ENCODE measurements at places on chromosomes 3 and 15.

DNA sequence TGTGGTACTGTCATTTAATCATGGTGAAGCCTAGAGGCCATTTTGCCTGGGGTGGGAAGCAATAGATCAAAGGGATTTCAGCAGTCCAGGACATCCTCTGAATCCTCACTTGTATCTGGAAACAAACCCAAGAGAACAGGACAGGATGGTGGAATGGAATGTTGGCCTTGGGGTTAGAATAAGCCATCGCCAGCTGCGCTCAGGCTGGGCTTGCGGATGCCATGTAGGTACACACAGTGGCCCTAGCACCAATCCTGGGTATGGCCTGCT, 76.5 kb upstream of the ALDH1A3 start:
- no peak for DNase-seq

GRCh38 chr3:103712320-103713008, 1277.6 kb downstream of the ZPLD1 start:
- peak; percentile 2 for DNase-seq

GRCh38 chr3:154728285-154728684, 298.3 kb upstream of the GPR149 start:
- no peak for DNase-seq

DNA sequence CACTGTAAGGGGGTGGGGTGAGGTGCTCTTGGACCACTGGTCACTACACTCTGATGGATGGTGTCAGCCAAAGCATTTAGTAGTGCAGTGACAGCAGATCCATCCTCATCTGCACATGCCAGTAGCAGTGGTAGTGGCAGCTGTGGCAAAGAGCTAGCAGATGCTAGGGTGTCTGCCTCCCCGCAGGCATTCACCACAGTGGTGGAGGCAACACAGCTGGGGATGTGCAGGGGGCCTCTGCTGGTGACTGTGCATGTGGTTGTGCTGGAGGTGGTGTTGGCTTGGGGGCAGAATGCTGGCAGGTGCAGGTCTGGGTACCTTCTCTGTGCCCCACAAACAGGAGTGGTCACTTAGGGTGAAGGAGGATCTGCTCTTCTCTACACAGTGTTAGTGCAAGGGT, 19.4 kb upstream of the DCUN1D1 start:
- DNase-seq: no peak

- DNase-seq: no peak
Measured at GRCh38 chr3:62201438-62202035, 171.8 kb downstream of the FEZF2 start.

GRCh38 chr3:119380697-119381096, 82.7 kb downstream of the TMEM39A start:
- no peak for DNase-seq

GRCh38 chr15:58699769-58700168, 49.7 kb downstream of the ADAM10 start:
- no peak for DNase-seq

- DNase-seq: no peak
Measured at GRCh38 chr3:17747174-17747889, 4.9 kb upstream of the TBC1D5 start.

DNA sequence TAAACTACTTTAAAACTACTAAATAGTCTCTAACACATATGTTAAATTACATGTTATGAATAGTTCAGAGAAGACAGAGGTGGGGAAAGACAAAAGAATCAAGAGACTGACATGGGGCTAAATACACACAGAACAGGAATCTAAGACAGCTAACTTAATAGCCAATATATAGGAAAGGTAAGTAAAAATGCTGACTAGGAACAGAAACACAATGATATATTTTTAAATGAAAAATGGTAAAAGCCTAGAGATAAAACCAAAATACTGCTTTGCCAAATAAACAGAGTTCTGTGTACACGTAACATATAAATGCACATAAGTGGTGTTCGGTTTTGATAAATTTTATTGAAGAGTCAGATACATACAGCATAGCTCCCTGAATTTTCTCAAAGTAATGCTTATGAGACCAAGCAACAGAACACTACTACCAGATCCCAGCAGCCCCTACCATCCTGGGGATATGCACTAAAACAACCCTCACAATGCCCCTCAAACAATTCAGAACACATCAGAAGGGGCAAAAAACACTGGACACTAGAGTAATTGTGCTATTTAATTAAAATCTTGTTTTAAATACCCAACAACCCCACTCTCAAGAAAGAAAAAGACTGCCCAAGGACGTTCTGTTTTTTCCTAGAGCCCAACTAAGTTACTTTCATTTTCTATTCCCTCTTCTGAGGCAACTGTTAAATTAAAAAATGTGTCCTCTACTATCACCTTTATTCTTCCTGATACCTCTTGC, 121.1 kb downstream of the ADAM10 start:
- DNase-seq: no peak

- DNase-seq: no peak
Measured at GRCh38 chr3:119700920-119701734, 1.7 kb upstream of the CFAP91 start.

- peak; percentile 62 for DNase-seq
Measured at GRCh38 chr3:36700537-36701248, 63.7 kb downstream of the DCLK3 start.

DNA sequence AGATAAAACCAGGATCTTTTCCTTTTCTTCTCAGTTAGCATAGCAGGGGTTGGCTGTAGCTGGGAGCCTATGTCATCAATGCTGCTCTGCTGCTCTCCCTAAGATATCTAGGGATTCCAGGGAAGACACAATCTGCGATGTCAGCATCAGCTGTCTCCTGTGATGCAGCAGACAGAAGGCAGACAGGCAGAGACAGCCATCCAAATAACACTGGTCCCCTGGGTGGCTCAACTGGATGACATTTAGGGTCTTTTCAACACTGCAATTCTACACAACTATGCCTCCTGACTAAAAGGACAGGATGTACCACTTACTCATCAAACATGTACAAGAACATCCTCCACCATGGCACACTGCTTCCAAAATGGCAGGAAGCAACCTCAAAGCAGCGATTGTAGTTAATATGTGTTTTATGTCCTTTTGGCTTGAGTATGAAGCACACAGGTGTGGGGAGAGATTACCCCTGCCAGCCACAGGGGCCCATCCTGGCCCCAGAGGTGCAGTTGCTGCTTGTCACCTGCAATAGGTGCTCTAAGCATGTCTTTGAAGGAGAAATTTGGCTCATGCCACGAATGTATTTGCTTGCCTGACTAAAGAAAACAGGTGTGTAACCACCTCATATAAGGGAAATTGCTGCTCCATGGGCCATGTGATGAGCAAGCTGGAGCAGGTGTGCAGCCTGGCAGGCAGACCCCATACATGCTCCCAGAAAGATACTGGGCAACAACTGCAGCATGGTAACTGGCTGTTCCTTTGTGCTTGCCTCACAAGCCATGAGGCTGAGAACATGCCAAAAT, 357.8 kb downstream of the VPS13C start:
- DNase-seq: no peak

DNA sequence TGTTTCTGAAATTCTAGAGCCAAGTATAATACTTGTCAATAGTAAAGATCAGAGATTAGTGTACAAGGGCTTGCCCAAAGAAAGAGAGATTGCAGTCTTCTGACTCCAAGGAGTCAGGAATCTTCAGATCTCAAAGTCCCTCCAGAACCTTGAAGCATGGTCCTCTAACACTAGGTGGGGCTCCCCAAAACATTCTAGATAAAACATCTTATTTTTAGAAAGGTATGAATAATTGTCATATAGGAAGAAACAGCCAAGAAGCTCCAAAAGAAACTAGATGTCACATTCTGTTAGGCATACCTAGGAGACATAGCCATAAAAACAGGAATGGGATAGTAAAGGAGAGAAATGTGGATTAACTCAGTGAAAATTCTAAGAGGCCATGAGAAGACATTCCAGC, 10.7 kb downstream of the MUC13 start:
- DNase-seq: no peak

DNA sequence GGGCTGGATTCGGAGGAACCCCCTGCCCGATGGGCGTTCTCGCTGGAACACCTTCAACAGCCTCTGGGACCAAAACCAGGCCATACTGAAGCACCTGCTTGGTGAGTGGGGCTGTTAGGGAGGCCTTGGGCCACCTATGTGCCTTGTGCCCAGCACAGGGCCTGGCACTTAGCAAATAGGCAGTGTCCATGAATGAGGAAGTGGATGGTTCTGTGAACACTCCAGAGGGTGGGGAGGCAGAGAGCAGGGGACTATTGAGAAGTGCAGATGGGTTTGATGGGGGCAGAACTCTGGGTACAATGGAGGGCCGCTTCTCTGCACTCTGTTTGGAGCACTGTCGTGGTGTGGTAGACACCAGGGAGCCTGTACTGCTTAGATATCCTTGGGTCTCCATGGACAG, 1.5 kb downstream of the ECE2 start:
- no peak for DNase-seq

DNA sequence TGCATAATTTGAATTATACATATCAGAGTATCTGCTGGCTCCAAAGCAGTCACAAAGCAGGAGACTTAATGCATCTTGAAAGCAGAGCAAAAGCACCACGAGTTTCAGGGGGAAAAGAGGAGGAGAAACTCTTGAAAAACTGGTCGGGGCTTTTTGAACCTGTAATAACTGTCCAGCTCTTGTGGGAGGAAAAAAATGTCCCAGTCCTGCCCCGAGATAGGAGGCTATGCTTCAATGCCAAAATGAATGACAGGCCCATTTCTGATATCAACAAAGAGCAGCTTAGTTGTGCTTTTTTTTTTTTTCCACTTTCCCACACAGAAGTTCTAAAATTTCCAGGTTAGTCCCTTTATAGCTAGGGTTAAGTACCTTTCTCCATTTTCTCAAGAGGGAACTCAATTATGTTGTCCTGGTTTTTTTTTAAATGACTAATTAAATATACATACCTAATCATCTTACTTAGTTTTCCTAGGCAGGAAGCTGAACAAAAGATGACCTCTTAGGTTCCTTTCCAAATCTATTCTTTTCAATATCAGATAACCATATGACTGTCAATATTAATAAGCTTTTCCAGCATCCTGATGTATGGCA, 120.2 kb downstream of the TFDP2 start:
- DNase-seq: no peak

DNA sequence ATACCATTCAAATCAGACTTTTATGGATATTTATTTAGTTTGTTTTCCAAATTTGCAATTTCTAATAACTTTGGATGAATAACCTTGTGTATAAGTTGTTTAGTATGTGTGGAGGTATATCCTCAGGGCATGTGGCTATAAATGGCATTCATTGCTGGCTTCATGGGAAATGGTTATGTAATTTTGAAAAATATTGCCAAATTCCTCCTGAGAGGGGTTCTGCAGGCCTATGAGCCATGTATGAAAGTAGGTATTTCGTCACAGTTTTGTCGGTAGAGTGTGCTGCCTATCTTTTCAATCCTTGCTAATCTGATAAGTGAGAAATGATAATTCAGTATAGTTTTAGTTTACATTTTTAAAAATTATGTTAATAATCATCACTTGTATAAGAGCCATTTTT, 256.4 kb upstream of the ZNF385D start:
- no peak for DNase-seq

DNA sequence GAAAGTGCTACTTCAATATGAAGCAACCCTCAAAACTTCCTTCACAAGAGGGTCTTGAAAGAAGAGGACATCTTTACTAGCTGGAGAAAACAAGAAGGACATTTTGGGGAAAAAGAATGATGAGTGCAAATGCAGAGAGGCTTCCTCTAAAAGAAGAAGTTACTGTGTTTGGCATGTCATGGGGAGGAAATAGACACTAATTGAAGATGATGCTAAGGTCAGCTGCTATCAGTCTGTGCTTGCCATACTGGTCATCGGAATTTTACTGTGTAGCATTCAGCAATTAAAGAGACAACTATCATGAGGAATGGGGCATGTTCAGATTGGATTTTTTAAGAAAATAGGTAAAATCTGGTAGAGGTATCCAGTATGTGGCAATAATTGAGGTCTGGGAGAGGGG, 60.0 kb downstream of the THRB start:
- DNase-seq: no peak

- no peak for DNase-seq
Measured at GRCh38 chr3:140363801-140364200, 314.1 kb upstream of the TRIM42 start.

GRCh38 chr15:68868296-68868695, 47.6 kb upstream of the ANP32A start:
- DNase-seq: no peak

DNA sequence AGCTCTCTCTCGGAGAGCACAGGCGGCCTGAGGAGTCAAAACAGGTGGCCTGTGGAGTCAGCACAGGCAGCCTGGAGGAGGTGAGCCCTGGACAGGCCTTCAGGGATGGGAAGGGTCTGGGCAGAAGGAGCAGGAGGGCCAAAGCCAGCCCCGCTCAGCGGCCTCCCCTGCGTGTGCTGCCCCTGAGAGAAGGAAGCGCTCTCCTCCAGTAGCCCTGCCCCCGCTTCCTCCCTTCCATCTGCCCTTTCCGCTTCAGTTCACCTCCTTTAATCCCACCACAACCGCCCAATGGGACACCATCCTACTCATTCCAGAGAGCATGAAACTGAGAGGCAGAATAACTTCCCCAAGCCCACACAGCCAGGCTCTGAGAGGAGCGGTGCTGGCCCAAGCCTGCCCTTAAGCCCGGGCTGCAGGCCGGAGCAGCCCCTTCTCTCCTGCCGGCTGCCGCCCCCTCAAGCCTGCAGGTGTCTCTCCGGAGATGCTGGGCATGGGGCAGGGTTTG, 3.2 kb upstream of the NR2E3 start:
- DNase-seq: no peak

DNA sequence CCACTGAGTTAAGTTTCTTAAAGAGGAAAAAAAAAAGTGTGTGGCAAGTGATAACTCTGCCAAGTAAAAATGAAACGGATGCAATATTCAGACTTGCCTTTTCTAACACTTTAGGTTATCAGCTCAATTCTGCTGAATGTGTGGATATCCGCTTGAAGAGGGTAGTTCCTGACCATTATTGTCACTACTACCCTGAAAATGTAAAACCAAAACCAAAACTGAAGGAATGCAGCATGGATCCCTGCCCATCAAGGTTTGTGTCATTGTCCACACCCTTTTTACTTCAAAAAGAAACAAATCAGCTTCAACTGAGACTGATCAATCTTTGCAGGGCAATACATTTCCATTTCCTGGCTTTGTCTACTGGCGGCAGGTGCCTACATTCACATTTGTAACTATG, 236.1 kb downstream of the ADAMTSL3 start:
- no peak for DNase-seq

- DNase-seq: no peak
Measured at GRCh38 chr3:140505213-140505612, 172.7 kb upstream of the TRIM42 start.

GRCh38 chr3:30631243-30631904, 25.0 kb downstream of the TGFBR2 start:
- DNase-seq: no peak

DNA sequence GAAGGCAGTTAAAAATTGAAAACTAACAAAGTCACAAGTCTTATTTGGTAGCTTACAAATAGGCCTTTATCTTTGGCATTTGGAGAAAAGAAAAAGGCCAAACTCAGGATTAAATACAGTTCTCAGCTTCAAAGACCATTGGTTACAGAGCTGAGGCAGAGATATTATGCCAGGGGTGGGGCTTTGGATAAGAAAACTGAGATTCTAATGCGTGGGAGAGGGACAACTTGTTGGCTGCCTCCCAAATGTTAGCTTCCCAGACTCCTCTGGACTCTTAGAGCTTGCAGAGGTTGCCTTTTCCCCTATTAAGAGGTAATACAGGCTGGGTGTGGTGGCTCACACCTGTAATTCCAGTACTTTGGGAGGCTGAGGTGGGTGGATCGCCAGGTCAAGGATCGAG, 231.8 kb downstream of the SQOR start:
- no peak for DNase-seq

- DNase-seq: no peak
Measured at GRCh38 chr3:77081240-77081661, 41.4 kb downstream of the ROBO2 start.

Measured in stromal cell of bone marrow (primary cell).